ENCODE measurements at places on chromosomes 2 and 18. TPM values are rescaled to one million over a fixed set of nuclear protein-coding genes. Genes with fewer than 3 reads are reported as not detected.

DNA sequence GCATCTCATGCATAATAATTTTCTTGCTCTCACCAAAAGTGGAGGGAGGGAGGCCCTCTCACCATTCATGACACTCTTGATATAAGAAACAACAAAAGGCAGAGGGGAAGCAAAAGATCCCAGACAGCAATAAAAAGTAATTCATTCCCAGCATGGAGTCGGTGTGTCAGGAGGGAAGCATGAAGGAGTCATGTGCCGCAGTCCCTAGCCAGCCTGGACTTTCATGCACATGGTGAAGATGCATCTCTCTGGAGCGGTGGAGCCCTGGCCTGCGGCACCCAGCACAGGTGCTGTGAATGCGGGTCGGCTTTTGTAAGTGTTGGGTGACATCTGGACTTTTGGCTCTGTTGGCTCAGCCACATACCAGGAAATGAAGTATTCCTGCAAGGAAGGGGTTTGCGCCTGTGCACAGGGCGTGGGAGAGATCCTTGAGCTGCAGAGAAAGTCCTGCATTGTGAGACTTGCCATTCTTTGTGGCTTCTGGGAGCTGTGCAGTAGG lies 119.4 kb downstream of the COPS8 start:
- H3K36me3 ChIP-seq = no peaks in the 10 kb centered on the region
- no peak overlapping the region for H3K4me3 ChIP-seq
- H3K4me1 ChIP-seq = no peaks in the 10 kb centered on the region
- H3K27me3 ChIP-seq = no peaks in the 10 kb centered on the region
- DNase-seq = no peak

GRB14 gene
- 41.7 TPM for total RNA-seq

GRCh38 chr2:153391131-153391530 lies 87.4 kb downstream of the RPRM start:
- no peaks in the 10 kb centered on the region for H3K4me1 ChIP-seq
- no peak overlapping the region for H3K4me3 ChIP-seq
- no peaks in the 10 kb centered on the region for H3K36me3 ChIP-seq
- no peak overlapping the region for H3K27ac ChIP-seq

DNA sequence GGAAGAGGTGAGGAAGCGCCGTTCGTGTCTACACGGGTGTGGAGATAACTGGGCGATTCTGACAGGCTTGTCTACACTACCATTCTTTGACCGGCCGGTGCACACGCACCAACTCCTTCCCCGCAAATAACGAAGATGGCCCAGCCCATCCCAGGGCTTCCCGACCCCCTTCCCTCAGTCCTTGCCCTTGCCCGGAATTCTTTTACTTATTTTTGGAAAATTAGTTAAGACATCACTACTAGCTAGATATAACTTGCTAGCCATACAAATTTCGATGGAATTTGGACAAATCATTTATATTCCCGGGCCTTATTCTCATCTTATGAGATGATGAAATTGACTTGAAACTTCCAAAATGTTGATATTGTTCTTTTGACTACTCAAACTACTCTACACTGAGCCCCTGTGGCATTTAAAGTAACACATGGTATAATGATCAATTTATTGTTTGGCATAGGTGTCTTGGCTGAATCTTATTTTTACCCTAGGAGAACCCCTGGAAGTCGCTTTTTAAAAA lies 1.3 kb downstream of the ERICH2 start:
- H3K4me3 ChIP-seq = peak overlapping the region; percentile 67
- no peaks in the 10 kb centered on the region for H3K36me3 ChIP-seq
- no peak for DNase-seq
- peaks cover 3% of the 10 kb centered on the region for H3K4me1 ChIP-seq
- peaks cover 2% of the 10 kb centered on the region for H3K27me3 ChIP-seq

DNA sequence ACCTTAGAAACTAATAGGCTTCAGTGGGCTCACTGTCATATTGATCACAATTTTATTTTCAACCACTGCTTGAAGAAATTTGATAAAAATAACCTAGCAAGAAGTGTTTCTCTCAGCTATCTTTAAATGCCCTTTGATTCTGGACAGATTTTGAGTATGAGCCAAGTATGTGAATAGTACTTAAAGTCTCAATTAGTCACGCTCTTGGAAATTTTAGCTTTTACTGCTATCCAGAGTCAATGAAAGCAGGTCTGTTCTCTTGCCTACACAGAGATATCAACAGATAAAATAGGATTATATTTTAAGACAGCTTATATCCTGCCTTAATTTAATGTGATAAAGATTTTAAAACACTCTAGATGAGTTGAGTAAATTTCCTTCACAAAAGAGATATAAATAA lies 337.3 kb downstream of the CBLN2 start:
- H3K4me1 ChIP-seq = no peaks in the 10 kb centered on the region
- H3K4me3 ChIP-seq = no peak overlapping the region
- H3K36me3 ChIP-seq = no peaks in the 10 kb centered on the region

Data from kidney (tissue), 22 donors.